ENCODE measurements at places on chromosomes 7 and 10.

DNA sequence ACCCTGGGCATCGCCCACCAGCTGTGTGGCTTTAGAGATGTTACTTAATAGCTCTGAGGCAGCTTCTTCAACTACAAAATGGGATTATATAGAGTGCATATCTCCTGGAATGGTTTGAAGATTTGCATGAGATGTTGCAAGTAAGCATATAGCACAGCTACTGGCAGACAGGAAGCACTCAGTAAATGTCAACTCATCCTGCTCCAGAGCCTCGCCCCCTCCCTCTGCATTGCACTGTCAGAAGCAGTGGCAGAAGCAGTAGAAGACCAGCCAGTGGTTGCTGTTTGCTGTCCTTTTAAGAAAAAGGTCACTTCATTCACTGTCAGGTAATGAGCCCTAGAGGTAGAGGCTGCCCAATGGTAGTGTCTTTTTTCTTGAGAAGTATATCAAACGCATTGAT is 180.0 kb upstream of the GHITM start:
- no peak for DNase-seq

GRCh38 chr7:137717811-137718271 is 128.9 kb downstream of the DGKI start:
- DNase-seq = no peak

- no peak for DNase-seq
Measured at GRCh38 chr7:151146761-151147160, 20.7 kb downstream of the GBX1 start.

- no peak for DNase-seq
Measured at GRCh38 chr7:99102361-99102760, 41.5 kb downstream of the SMURF1 start.

GRCh38 chr7:25261545-25262140 is 33.4 kb upstream of the NPVF start:
- no peak for DNase-seq

DNA sequence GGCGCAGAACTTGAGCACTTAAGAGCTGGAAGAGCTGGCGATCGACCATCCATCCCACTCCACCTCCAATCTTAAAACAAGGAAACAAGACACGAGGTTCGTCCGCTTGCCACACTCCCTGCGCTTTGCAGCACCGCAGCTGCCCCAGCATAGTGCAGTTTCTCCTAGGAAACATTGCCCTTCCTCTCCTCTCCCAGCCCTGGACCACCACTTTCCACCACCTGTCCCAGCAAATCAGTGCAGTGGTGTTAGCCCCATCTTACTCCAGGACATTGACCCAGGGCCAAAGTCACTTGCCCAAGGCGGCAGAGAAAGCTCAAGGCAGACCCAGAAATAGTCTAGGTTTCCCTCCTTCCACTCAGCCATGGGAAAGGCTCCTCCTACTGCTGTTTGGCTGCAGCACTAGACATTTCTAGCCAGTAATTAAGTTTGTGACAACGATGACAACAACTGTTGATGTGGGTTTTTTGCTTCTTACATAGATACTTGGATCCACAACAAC is 1.5 kb upstream of the PARD3 start:
- DNase-seq = no peak

DNA sequence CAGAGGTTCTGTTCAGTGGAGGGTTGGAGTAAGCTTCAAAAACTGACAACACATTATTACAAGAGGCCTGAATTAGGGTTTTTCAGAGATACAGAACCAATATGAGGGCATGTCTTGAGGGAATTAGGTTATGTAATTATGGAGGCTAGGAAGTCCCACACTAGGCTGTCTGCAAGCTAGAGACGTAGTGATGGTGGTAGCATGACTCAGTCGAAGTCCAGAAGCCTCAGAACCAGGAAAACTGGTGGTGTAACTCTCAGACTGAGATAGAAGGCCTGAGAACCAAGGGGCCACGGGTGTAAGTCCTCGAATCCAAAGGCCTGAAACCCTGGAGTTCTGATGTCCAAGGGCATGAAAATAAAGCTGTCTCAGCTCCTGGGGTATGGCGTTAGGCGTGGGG is 35.6 kb downstream of the ZNF518A start:
- no peak for DNase-seq

GRCh38 chr10:48612236-48612943 is 7.5 kb upstream of the ARHGAP22 start:
- DNase-seq = no peak

DNA sequence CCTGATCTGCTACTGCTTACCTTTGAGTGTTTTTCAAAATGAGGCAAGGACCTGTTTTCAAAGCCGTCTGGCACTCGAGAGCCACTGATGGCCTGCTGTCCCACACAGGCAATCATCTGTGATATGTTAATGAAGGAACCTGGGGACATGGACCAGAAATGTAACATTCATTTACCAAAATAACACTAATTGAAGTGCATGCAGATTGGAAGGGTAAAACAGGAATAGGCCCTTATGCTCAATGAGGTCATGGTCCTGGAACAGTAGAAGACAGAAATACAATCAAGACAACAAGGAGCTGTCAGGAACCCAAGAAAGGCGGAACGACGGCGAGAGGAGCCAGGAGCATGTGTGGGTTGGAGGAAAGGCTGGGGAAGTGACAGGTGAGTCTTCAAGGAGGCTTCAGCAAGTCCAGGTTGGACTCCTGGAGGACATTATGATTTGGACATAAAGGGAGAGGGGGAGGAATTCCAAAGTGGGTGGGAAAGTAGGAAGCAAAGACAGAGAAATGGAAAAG is 28.3 kb downstream of the POLR3A start:
- DNase-seq = no peak

DNA sequence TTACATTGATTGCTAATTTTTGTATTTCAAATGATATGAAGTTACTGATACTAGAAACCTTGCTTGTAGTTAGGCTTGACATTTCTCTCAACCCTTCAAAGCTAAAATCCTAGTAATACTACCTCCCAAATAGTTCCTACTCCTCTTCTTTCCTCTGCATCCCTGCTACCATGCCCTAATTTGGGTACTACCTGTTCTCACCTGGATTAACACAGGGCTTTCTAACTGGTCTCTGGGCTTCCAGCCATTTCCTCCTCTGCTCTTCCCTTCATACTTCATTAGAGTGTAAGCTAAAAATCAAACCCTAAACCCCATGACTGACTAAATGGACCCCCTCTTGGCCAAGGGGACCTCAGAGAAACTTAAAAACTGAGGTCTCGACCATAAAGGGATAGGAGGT is 112.4 kb downstream of the CHCHD3 start:
- no peak for DNase-seq
